ENCODE measurements at places on chromosomes 13 and 19. TPM values are rescaled to one million over a fixed set of nuclear protein-coding genes. Genes with fewer than 3 reads are reported as not detected.

PPP1R13L gene
- total RNA-seq = 9.7 TPM

CABP5 gene
- not detected for total RNA-seq

ZNF266 gene
- 8.7 TPM for total RNA-seq

HOMER3 gene
- total RNA-seq = 41.4 TPM

CNMD gene
- total RNA-seq = not detected

GJA3 gene
- total RNA-seq = 0.23 TPM

ZNF763 gene
- 2.3 TPM for total RNA-seq

ZNF135 gene
- total RNA-seq = 3.6 TPM
